ENCODE measurements at places on chromosomes 1 and 21.
A peak's percentile ranks its signal among the peaks of the same experiment; 100 is the strongest.

- DNase-seq: no peak
These were observed 13.3 kb downstream of the ETV3L start for GRCh38 chr1:157086299-157086698.

- no peak for DNase-seq
These were observed 19.9 kb upstream of the FOXO6 start for GRCh38 chr1:41341365-41341683.

DNA sequence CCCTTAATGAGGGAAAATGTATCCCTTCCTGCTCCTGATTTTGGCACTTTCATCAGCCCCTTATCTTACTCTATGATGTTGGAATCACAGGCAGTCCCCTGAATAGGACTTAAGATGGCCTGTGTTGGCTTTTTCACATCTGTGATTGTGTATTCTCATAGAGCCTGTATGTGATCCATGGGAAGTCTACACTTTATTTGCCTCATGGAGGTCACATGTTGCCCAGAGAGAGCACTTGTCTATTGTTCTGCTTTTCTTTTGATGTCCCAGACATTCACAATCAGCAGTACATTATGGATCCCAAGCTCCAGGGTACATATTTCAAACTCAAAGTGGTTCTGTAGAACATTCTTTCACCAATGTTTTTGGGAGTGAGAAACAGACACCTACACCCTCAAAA, 885.2 kb upstream of the ADGRL2 start:
- no peak for DNase-seq

- no peak for DNase-seq
These were observed 29.4 kb upstream of the POU3F1 start for GRCh38 chr1:38076038-38076437.

DNA sequence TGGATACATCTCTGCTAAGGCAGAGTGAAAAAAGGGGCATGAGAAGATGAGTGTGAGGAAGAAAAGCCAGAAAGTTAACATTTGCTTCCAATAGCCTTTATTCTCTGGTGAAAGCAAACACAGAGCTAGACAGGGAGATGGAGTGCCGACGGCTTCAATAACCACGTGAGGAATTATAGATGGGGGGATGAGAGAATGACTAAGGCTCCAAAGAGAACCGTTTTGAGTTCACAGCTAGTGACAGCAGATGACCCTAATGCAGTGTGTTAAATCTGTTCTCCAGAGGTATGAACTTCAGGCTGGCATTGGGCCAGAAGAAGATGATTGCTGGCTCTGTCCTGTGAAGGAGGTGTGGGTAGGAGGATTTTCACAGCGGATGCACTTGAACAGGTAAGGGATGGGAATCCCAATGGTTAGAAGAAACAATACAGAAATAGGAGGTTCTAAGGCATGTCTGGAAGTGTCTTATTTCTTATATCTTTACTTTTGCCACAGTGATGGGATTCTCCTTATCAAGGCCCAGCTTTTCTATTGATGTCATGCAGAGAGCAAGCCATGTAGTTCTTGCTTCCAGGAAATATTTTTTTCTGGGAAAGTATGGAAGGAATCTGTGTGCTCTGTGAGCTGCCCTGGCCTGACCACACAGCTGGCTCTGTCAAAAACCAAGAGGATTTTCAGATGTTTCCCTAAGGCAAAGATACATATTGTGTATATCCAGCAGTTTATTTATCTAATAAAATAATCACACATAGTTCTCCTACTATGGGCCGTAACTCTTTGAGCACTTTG, 573.8 kb downstream of the LTN1 start:
- no peak for DNase-seq

DNA sequence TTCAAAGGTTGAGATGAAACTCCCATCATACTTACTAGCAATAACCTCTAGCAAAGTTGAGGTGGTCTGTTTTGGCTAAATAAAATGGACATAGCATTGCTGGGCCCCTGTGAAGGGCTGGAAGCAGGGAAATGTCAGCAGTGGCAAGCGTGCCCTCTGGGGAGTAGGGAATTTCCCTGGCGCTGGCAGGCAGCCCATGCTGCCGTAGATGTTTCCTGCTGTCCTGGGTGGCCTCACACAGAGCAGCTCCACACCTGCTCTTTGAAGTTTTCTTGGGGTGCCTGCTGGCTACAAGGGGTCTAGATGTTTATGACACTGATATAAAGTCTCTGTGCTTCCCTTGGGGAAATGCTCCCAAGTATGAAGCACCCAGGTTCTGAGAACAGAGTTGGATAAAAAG, 30.2 kb downstream of the ADARB1 start:
- peak; percentile 9 for DNase-seq

GRCh38 chr1:181169281-181169865, 80.9 kb downstream of the IER5 start:
- DNase-seq: no peak

GRCh38 chr1:3333903-3334302, 120.6 kb upstream of the ARHGEF16 start:
- no peak for DNase-seq

GRCh38 chr1:5858246-5858645, 134.0 kb downstream of the NPHP4 start:
- no peak for DNase-seq

DNA sequence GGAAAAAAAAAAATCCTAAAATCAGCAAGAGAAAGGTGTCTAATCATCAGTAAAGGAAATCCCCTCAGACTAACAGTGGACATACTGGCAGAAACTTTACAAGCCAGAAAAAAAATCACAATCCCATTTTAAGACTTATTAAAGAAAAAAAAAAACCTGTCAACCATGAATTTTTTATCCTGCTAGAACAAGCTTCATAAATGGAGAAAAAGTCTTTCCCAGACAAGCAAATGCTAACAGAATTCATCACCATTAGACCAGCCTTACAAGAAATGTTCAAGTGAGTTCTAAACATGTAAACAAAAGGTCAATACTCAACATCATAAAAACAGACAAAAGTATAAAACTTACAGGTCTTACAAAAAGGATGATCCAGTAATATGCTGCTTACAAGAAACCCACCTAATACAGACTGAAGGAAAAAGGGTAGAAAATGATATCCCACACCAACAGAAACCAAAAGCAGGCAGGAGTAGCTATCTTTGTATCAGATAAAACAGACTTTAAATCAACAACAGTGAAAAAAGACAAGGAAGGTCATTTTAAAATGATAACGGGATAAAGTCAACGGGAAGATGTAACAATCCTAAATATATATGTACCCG, 129.6 kb downstream of the EVI5 start:
- DNase-seq: no peak

GRCh38 chr1:158686111-158687009, at the start of gene SPTA1:
TSS of gene SPTA1 (minus strand) at chr1:158686715. CDS start at chr1:158686517, 198 bp downstream.
- DNase-seq: no peak

GRCh38 chr1:97143236-97143882, 421.8 kb downstream of the PTBP2 start:
- peak; percentile 9 for DNase-seq

- DNase-seq: no peak
These were observed 135.3 kb downstream of the NOS1AP start for GRCh38 chr1:162204823-162205155.

DNA sequence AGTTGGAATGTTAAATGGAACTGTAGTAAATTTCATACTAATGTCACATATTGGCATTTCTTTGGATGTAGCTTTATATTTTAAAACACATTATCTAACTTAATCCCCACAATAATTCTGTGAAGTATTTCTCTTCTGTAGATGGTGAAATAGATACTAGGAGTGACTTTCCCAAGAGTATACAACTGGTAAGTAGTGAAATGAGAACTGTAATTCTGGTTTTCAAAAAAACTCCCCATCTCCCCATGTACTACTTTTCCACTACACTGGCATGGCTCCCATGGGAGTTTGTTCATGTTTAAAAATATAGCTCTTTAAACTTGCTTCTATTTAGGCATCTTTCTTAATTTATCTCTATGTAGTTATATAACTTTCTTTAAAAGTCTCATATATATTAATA, 10.2 kb downstream of the CHML start:
- no peak for DNase-seq

DNA sequence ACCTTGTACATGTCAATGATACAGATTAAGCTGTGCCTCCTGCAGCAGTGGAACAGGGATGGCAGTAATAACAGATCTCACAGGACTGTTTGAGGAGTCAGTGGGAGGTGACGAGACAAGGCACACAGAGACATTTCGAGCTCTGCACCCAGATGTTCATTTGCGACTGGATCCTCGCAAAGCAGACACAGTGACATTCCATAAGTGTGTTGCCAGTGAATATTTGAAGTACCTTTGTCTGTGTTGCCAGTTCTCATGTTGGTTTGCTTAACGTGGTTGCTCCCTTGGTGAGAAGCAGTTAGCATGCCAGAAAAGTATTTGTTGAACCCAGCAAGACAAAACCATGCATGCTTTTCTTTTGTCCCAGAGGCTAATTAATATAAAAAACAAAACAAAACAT, 67.0 kb downstream of the NID1 start:
- DNase-seq: no peak

DNA sequence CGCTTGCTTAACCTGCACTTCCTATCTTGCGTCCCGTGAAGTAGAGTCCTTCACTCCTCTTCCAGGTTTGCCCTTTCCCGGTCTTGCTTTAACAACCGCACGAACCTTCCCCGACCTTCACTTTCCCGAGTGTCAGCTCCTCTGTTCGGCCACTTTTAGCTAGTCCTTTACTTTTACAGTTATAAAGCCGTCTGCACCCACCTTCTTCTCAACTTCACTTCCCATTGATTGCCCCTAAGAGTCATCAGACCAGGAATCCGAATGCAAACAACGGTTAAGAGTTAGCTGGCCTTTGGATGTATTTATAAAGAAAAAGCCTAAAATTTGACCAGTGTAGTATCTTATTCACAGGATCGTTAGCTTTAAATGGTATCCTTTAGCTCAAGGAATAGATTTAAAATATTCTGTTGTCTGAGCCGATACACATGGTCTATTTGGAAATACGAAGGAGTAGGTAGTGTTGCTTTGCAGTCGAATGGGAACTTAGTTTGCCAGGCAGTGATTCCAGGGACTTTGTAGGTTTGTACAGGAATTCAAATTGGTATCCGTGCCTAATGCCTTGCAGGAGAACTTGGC, 1.4 kb downstream of the PPP2R5A start:
- DNase-seq: peak; percentile 18

DNA sequence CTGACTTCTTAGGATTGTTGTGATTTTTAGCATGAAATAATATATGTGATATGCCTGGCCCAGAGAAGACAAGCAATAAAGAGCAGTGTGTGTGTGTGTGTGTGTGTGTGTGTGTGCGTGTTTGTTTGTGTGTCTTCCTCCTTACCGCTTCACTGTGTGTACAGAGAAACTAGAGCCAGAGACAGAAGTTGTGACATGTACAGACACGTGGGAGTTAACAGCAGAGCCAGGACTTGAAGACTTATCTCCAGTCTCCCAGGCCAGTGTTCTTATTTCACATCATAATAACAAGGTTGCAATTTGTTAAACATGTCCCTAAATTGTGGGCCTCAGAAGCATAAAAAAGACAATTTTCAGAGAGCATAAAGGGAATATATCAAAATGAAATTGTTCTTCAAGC, 192.0 kb upstream of the JUN start:
- no peak for DNase-seq

DNA sequence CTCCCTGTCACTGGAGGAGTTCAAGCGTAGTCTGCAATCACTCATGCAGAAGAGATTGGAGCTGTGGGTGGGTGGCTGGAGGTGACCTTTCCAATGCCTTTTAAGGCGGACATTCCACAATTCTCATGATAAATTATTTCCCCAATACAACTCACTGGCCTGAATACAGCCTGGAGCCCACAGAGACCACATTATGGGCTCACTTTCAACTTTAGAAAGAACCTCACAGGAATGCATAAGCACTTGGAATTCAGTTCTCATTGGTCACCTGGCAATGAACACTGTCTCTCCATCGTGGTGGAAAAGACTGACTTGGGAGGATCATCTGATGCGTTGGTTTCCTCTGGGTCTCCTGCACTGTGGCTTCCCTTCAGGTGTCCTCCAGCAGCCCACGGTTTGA, 151.8 kb upstream of the KCND3 start:
- no peak for DNase-seq

GRCh38 chr1:165683848-165684485, 14.4 kb downstream of the ALDH9A1 start:
- DNase-seq: no peak

DNA sequence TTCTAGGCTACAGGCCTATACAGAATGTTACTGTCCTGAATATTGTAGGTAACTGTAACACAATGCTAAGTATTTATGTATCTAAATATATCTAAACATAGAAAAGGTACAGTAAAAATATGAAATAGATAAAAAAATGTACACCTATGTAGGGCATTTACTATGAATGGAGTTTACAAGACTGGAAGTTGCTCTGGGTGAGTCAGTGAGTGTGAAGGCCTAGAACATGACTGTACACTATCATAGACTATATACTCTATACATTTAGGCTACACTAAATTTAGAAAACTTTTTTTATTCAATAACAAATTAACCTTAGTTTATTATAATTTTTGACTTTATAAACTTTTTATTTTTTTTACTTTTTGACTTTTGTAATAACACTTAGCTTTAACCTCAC, 136.9 kb downstream of the DUSP10 start:
- no peak for DNase-seq
